ENCODE measurements at places on chromosomes 5 and 9.

DNA sequence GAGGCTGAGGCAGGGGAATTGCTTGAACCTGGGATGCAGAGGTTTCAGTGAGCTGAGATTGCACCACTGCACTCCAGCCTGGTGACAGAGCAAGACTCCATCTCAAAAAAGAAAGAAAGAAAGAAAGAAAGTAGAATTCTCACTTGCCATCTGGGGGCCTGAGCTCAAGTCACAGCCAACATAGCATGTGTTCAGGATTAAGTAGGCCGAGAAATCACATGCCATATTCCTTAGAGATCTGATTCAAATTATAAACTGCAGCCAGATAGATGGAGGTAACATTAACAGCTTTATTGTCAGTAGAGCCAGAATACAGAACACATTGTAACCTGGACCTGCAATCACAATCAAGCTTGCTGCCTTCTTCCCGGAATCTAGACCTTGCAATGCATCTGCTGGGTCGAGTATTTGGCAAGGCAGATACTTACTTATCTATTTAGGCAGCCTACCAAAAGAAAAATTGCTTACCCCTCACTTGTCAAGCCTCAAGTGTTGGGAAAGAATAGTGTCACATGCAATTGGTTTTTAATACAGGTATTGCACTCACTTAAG, 173.7 kb downstream of the CPLANE1 start:
- no peak for DNase-seq

DNA sequence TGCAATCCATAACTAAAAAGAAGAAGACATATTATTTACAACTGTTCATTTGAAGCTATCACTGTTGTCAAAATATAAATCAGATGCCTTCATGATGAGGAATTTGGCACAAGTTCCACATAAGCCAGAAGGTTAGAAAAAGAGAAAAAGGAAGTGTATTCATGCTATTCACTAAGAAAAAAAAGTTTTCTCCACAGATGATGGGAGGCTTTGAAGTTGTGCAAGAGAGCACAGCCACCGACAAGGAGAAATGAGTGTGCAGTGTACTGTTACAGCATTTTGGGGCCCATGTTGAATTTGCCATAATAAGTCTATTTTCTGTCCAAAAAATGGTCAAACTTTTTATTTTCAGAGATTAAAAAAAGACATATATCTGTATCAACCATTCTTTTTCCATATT, 32.9 kb upstream of the IFNK start:
- DNase-seq, result no peak

DNA sequence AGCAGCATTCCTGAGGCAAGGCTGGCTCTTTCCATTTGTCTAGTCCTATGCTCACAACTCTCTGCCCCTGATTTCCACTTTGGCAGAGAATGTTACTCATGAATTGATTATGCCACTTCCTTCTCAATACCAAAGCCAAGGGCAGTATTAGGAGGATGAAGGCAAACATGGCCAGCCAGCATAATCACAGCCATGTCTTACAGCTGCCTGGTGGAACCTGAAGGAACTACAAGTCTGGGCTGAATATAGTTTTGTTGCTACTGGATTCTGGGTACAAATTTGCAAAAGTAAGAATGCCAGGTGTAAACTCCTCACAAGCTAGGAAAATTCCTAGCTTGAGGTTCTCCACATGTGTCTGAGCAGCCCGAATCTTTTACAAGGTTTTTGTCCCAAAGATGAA, 4.2 kb downstream of the SIL1 start:
- no peak for DNase-seq

- DNase-seq, result no peak
Observed at GRCh38 chr5:154829181-154829588, 21.2 kb downstream of the FAXDC2 start.

- no peak for DNase-seq
Observed at GRCh38 chr5:147751156-147751830, 31.2 kb downstream of the JAKMIP2 start.

DNA sequence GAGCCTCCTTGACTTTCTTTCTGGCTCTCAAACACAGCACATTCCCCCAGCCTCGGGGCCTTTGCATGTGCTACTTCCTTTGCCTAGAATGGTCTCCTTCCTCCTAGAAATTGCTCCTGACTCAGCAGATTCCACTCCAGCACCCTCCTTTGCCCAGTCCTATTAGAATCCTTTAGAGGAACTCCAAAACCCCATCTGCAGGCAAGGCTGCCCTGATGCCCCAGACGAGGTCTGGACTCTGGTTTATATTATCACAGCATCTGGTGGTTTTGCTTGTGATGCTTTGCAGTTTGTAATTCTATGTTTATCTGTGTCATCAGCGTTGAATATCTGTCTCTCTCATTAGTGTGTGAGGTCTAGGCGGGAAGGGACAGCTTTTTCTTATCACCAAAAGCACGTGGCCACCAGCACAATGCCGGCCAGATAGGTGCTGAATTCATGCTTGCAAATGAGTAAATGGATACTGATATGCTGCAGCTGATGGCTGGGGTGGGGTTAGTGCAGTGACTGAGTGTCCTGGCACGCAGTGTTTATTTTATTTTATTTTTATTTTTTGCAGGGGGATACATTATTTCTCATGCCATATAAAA, 30.0 kb upstream of the ANKH start:
- DNase-seq, result no peak

DNA sequence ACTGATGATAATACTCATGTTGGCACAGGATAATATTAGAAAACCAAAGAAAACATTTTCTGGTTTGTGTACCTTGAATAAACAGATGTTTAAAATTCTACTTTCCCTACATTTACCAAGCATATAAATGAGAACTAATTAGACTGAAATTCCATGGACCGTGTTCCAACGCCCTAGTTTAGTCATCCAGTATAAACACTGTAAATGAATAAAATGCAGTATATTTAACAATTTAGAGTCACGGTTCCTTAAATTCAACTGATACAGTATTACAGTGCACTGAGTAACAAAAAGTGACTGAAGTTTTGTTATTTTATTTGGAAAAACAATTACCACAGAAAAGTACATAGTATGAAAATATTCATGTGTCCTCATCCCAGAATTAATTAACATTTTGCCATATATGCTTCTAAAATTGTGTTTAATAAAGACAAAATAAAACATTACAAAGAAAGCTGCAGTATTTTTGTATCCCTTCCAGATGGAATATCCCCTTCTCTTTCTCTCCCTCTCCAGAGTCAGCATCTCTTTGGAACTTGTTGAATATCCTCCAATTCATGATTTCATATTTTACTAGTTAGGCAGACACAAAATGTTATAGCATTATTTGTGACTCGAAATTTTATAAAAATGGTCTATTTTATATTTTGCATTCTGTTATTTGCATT, 112.5 kb downstream of the HMHB1 start:
- DNase-seq, result no peak

Measured in BE2C (cell line).